ENCODE measurements at places on chromosomes 4 and X.

DNA sequence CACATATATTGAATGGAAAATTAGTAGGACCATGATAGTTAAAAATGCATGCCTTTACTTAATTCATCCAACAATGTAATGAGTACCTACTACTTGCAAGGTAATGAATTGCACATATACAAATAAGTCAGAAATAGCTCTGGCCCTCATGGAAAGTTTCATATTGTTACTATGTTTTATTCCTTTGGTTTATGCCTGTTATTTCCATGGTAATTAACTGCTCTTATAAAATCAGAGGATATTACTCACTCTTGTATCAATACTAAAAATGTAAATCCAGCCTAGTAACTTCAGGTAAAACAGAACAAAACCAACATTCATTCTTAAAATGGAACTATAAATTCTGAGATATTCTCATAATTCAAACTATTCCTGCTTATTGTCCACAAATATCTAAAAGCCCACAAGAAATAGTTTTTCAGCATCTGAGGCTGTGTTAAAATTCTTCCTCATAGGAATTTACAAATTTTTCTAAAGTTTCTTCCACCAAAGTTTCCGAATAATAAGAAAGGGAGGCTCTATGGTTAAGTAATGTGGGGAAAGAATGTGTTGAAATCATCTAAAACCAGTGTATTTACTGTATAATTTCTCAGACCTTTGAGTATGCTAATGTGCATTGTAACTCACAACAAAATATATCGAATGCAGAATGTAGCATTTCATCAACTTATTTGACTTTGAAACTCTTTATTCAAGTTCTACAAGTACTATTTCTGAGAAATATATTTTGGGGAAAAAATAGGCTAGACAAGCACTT is 444.2 kb downstream of the PDGFC start:
- DNase-seq, result no peak

- peak; percentile 23 for DNase-seq
These were observed 126.0 kb upstream of the CXorf66 start for GRCh38 chrX:140091125-140091886.

DNA sequence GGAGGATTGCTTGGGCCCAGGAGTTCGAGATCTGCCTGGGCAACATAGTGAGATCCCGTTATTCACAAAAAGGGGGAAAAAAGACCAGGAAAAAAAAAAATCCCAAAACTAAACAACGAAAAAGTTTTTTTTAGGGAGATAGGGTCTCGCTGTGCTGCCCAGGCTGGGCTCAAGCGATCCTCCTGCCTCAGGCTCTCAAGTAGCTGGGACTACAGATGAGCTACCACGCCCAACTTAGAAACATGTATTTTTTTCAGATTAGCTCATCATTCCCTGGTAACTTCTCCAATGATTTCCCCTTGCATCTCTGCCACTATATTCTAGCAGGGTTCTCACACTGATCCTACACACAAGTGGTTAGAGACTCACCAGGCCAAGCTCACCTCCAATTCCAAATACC is 24.4 kb upstream of the IRAK1 start:
- no peak for DNase-seq

DNA sequence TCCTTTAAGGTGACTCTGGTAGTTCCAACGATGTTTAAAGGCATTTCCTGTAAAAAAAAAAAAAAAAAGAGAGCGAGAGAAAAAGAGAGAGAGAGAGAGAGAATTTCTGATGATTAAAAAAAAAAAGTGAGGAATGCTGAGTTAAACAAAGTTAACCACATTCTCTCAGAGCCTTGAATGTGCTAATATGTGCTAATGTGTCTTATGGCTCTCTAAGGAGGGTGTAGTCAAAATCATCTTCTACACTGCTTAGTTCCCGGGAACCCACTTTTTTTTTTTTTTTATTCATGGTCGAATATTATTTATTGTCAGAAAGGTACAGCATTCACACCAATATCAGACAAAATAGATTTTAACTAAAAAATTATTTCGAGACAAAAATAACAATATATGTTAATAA is 111.7 kb downstream of the SNCA start:
- no peak for DNase-seq

Data from upper lobe of left lung (tissue), 6 donors.